ENCODE measurements at places on chromosomes 3 and 15.

DNA sequence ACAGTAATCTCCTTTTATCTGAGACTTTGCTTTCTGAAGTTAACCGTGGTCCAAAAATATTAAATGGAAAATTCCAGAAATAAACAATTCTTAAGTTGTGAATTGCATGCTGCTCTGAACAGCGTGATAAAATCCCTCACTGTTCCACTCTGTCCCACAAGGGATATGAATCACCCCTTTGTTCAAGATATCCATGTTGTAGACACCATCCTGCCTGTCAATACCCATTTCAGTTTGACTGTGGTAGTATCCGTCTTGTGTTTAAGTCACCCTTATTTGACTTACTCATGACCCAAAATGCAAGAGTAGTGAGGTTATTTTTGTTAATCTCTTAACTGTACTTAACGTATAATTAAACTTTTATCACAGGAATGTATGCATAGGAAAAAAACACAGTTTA lies 435.0 kb downstream of the SHQ1 start:
- DNase-seq, result peak; percentile 19

- peak; percentile 32 for DNase-seq
Observed at GRCh38 chr3:130906374-130906995, 12.6 kb downstream of the ATP2C1 start.

GRCh38 chr15:91067036-91067435 lies 33.0 kb upstream of the SV2B start:
- DNase-seq, result peak; percentile 31

DNA sequence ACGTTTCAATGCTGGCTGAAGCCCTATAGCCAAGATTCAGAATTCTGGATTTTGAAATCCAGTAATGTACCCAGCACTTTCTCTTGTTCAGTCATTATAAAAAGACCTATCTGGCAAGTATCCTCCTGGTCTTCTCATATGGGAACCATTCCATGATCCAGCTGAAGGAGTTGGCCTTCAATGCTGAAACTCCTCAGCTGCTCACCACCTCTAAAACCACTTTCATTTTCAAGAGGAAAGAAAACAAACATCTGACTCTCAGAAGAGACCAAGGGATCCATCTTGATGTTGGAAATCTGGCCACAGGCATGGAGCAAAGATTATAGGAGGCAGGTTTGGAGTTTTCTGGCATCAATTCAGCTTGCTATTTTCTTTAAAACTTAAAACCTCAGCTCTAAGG lies 235.4 kb downstream of the FMN1 start:
- DNase-seq, result peak; percentile 59

GRCh38 chr3:188052169-188053035 lies 101.6 kb upstream of the LPP start:
- DNase-seq, result no peak

DNA sequence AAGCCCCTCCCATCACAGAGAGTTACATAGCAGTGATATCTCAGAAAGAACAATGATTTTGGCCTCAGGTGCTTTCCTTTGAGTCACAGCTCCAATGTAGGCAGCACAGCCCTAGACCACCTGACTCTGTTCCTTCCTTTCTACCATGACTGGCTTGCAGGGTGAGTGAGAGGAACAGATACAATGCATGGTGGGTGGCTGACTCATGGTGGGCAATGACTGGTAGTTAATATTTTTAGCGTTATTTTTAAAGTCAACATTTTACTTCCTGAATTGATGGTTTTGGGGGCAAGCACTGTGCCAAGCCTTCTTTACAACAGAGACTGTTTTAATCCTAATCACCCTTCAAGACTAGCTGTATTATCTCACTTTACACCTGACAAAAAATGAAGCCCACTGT lies 32.8 kb upstream of the ST3GAL6 start:
- no peak for DNase-seq

DNA sequence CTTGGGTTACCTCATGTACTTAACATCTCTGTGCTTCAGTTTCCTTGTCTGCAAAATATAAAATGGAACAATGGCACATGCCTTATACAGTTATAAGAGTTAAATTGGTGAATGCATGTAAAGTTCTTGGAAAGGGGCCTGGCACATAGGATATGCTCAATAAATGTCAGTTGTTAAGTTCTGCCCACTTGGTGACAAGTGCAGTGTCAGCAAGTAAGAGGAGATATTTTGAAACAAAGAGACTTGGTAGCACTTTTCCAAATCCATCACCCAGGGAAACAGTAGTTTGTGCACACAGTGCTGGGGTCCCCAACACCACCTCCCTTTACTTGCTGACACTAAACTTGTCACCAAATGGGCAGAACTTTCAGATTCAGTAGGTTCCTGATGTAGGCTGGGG lies 19.1 kb downstream of the LRRC31 start:
- DNase-seq, result no peak

DNA sequence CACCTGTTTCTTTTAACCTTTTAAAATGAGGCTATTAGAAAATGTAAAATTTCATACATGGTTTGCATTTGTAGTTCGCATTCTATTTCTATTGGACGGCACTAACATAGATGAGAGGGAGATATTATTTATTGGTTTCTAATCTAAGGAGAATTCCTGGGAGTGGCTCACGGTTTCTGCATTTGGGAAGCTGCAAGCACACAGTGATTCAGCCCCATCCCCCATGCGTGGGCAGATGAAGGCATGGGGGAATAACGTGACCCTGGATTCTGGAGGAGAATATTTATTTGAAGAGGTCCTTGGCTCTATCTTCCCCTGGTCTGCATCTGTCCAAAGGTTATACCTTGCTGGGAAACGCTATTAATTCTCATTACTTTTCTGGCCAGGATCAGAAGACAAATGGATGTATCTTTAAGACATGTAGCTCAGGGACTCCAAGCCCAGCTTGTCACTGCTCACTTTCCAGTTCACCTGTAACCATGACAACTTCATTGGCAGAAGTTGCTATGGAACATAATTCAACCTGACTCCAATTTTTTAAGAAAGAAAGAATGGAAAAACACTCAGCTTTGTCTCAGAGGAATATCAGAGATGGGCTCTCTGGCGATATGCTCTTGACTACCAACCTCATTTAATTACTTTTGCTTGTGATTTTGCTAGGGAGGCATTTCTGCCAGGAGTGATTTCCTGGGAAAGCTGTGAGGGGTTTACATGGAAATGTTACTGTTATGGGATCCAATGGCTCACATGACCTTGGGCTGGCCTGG lies 27.2 kb upstream of the POMGNT2 start:
- DNase-seq, result no peak

GRCh38 chr3:159821110-159821509 lies 167.5 kb upstream of the IL12A start:
- no peak for DNase-seq

DNA sequence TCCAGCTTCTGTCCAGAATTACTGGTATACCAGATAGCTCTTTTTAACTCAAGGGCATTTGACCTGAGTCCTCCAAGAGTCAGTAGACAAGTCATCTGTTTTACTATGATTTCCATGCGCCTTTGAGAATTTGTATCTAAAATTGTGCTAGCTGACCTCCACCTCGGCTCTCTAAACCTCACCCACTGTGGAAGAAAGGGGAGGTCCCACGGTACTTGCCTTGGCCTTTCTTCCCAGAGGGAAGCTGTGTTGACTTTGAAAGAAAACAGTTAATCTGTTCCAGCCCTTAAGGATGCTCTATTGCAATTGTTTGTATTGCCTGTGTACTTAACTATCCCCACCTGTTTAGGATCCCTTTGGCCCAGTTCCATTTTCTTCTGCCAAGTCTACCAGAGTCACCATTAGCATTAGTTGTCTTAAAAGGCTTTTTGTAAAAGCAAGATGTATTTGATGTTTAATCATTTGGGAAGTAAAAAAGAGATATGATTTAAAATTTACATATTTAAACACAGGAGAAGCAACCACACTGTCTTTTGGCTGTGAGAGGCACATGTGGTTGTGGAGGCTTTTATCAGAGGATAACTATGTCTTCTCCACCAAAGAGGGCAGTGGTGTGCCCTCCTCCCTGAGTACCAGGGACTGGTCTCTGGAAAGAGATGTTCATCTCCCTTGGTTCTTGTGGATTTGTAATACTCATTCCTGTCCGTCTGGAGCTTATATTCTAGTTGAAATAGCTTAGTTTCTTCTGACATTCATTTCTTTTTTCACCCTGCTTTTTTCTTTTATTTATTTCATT lies 88.8 kb downstream of the CRTC3 start:
- peak; percentile 15 for DNase-seq

DNA sequence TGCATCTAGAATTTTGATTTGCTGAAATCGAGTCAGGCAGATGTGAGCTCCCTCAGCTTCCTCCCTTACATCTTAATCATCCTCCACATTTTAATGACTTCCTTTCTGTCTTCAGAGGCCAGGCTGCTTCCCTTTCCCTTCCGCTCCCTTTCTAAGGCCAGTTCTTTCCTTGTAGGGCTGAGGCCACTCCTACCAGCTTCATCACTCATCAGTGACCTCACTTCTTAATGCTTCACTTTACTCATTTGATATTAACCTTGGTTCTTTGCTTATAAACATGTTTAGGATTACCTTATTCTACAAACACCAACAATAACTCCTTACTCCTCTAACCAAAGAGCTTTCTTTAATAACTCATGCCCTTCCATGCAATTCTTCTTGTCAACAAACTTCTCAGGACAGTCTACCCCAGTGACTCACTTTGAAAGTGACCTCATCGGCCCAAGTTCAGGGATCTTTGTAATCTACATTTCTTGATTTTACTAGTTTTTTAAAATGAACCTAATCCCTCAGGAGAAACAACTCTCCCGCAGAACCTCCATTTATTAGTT lies 23.9 kb downstream of the ILDR1 start:
- DNase-seq, result peak; percentile 64

GRCh38 chr3:101069901-101070798 lies 76.9 kb upstream of the ABI3BP start:
- DNase-seq, result no peak

GRCh38 chr3:47916696-47917095 lies 99.5 kb downstream of the MAP4 start:
- no peak for DNase-seq

DNA sequence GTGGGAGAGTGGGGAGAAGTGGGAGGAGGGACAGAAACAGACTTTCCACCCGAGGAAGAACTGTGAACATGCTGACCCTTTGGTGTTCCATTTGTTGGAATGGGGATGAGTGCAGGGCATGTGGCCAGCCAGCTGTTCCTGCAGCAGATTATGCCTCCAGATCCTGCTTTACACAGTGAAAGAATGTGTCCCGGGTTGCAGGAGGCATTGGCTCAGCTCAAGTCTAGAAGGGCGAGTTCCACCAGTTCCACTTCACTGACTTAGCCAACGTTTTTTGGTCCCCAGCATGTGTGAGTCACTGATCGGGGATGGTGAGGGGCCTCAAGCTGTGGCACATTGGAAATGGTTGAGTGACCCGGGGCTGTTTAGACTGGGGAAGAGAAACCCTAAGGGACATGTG lies 307.0 kb upstream of the ROPN1 start:
- DNase-seq, result no peak

DNA sequence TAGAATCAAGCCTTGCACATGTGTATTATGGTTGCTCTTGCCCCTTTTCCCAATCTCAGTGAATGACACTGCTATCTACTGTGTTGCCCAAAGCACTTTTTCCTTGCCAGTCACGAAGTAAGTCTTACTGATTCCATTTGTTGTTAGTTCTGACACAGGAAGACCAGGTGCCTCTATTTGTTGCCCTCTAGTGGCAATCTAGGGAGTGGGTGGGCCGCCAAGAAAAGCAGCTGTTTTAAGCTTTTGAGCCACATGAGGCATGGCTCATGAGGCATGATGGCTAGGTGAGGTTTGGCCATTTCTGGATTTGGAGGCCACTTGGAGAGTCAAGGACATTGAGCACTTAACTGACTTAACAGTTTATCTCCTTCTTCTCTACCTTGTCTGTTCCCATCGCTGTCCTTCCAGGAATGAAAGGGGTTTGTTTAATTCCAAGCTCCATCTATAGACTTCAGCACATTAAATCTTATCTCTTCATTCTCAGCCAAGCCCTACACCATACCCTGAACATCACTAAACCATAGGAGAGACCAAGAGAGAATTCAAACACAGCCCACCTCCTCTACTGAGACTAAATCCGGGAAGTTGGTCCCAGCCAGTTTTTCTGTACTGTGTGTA lies 103.1 kb downstream of the HCN4 start:
- peak; percentile 62 for DNase-seq

- peak; percentile 9 for DNase-seq
Observed at GRCh38 chr3:80769683-80770082, 991.8 kb downstream of the GBE1 start.

- no peak for DNase-seq
Observed at GRCh38 chr3:100395679-100396431, 5.0 kb downstream of the TOMM70 start.

DNA sequence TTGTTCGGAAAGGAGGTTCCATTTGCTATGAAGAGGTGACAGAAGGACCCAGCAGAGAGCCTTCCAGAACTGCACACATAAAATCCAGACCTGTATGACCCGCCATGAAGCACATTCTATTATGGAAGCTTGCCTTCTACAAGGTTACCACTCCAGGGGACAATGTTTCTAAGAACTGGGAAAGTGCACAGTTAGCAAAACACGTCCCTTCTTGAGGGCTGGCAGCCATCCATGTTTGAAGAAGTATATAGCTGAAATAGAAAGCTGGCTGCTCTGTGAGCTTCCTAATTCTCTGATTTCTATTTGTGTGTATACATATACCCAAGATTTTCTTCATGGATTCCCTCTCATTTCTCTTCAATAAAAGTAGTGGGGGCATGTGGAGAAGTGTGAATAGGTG lies 74.6 kb downstream of the CNTN3 start:
- no peak for DNase-seq

- DNase-seq, result no peak
Observed at GRCh38 chr15:52181938-52182780, 9.0 kb downstream of the GNB5 start.

DNA sequence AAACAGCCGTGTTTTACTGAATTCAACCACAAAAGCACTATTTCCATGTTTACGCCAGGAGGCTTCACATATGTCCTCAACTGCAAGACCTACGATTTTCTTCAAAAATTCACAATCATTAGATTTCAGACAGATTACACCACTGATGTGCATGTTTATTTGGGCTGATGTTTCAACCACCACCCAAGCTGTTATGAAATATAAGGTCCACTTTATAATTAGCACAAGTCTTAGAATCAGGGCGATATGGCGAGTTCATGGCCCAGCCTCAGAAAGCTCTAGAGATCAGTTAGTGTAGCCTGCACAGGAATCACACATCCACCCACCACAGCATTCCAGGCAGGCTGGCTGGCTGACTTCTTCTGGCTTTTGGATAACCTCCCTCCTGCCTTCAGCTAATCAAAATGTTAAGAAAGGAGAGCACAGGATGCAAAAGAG lies 15.4 kb downstream of the SH3BP5 start:
- peak; percentile 75 for DNase-seq

- DNase-seq, result no peak
Observed at GRCh38 chr3:94175677-94176076, 112.8 kb downstream of the NSUN3 start.

Measured in GM23248 (cell line).